ENCODE measurements at places on chromosomes 2 and 18.

- no peak for DNase-seq
Measured at GRCh38 chr2:40048506-40048905, 269.4 kb upstream of the THUMPD2 start.

GRCh38 chr2:204124140-204124750 lies 187.7 kb downstream of the ICOS start:
- DNase-seq, result no peak

DNA sequence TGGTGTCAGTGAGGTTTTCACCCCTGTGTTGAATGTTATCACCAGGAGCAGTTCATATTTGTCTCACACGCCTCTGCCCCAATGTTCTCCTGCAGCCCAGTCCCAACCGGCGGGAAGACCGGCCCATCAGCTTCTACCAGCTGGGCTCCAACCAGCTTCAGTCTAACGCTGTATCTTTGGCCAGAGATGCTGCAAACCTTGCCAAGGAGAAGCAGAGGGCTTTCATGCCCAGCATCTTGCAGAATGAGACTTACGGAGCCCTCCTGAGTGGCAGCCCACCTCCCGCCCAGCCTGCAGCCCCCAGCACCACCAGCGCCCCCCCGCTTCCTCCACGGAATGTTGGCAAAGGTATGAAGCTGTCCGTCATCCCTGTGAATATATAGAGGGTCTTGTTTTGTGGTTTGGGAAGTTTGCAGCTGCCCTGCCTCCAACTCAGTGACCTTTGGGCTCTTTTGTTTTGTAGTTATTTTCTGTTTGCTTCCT lies 35.1 kb downstream of the ITGB1BP1 start:
- DNase-seq, result no peak

GRCh38 chr2:88059979-88060906 lies 4.7 kb upstream of the KRCC1 start:
- peak; percentile 23 for DNase-seq

GRCh38 chr18:50642439-50642838 lies 82.6 kb downstream of the MAPK4 start:
- no peak for DNase-seq

DNA sequence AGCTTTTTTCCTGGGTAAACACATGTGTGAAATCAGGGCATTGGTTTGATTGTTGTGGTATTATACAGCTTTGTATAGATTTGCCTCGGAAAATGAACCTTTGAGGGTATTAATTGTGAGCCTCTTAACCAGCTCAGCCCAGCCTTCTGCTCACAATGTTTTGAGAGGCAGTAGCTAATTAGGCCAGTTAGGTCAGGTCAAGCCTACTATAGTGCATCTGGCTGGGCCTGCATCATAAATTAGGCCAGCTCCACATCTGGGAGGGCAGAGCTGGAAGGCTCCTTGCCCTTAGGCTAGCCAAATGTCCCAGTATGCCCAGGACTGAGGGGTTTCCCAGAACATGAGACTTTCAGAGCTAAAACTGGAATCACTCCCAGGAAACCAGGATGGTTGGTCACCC lies 43.0 kb downstream of the LRATD1 start:
- no peak for DNase-seq

- no peak for DNase-seq
Measured at GRCh38 chr2:4873364-4873763, 818.8 kb upstream of the SOX11 start.

- DNase-seq, result no peak
Measured at GRCh38 chr2:190678444-190679162, 29.7 kb downstream of the NAB1 start.

DNA sequence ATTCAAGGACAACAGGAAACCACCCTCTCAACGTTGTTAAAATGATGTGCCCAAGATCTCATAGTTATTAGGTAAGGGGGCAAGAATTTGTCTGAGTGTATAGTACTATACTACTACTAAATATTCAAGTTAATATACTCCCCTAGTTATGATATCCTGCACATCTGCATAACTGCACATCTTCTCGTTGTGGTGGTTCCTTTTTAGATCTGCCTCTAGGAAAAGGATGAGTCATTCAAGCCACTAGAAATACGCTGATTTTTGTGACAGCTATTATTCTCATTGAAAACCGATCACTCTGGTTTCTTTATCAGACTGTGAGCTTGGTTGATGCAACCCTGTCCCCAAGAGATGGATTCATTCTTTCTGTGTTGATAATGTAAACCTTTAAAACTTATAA lies 1067.0 kb upstream of the FANCL start:
- no peak for DNase-seq

DNA sequence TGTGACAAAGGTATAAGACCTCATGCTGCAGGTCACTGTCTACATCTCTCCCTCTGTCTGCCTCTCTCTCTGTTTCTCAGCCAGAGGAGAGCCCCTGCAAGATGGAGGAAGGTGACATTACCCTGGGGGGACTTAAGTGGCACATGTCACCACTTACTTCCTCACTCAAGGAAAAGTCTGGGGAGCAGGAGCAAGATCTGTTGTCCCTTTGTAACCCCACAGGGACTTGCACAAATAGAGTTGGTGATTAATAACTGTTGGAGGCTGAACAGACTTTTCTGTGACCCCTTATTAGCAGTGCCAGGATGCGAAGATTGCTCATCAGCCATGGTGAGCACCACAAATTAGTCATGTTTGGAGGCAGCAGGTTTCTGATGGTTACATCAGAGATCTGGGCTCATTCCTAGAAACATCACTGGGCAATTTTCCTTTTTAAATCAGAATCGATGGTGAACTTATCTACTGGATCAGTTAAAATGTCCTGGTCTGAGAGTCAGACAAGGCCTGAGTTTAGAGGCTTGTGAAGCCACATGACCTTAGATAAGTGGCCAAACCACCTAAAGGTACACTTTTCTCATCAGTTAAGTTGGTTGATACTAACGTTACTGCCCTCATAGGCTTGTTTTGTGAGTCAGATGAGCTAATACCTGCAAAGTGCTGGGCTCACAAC lies 81.2 kb upstream of the LTBP1 start:
- no peak for DNase-seq

- no peak for DNase-seq
Measured at GRCh38 chr18:36249392-36249791, 48.1 kb upstream of the FHOD3 start.

- no peak for DNase-seq
Measured at GRCh38 chr2:177183860-177184259, 28.7 kb upstream of the HNRNPA3 start.

DNA sequence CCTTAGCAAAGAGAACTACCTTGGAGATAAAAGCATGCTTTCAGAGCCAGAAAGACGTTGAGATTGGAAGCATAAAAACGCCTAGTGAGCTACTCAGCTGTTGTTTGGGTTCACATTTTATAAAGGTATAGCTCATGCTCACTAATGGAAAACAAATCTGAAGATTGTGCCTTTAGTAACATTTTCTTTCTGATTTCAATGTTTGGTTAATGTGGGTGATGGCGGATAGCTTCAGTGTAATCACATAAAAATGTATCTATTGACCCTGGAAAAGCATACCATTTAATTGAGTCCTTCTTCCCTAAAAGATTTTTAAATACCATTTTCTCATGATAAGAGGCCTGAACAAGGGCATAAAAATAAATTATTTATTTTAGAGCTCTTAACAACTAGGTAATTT lies 73.4 kb downstream of the DTNA start:
- no peak for DNase-seq

DNA sequence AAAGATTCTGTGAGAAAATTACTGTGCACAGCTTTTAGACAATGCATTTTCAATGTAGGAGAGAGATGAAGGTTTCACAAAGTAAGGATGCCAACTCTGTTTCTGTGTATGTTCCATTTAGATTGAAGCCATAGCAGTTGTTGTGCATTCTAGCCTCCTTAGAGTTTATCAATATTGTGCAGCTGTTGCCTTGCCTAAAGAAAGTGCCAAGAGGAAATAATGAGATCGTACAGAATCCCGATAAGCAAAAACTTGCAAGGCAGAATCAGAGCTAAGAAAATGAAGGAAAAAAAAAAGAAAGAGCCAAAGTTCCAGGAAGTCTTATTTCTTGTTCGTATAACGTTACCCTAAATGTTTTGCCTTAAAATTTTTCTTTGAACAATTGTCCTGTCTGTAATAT lies 965.0 kb downstream of the DCDC2C start:
- no peak for DNase-seq

DNA sequence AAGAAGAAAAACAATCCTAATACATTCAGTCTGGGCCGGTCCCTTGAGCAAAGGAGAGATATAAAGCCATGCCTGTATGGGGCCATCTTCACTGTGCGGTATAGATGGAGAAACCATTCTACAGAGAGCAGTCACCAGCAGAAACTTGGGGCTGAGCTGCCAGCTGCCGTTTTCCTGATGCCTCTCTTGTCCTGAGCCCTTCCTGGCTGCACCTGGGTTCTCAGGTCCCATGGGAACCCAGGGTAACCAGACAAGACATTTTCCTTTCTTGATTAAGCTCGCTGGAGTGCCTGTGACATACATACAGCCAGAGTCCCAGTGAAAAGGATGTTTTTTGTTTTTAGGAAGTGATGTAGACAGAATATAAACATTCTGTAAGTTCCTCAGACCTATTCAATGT lies 5.3 kb upstream of the METTL21A start:
- no peak for DNase-seq

GRCh38 chr18:57444301-57444759 lies 9.2 kb downstream of the ONECUT2 start:
- no peak for DNase-seq

DNA sequence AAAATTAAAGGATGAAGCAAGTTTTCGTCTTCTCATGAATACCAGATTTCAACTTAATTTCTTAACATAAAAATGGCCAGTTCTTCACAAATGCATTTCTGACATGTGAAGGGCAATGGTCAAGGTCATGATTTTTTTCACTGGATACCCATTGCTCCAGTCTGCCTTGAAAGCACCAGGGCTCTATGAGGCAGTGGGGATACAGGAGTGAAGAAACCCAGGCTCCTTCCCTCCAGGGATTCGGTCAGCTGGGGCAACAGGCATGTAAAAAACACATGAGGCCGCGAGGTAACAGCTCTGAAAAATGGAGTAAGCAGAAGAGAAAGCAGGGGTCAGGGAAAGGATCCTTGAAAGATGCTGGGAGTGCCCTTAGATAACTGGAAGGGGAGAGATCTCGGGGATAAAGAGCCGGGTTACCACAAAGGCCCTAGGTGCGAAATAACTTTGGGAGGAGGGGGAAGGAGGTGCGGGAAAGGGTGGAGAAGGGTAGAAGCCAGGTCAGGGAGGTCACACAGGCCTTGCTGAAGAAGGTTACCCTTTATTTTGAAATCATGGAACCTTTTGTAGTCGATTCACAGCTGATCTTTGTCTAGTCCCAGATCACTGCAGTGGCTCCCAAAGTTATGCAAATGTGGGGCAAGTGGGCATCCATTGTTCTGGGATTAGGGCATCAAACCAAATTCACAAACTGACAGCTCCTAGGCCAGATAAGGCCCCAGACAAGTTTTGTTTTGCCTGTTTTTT lies 5.2 kb upstream of the SPRED2 start:
- peak; percentile 84 for DNase-seq

GRCh38 chr2:172985139-172985892 lies 90.3 kb upstream of the MAP3K20 start:
- no peak for DNase-seq

GRCh38 chr18:44701227-44701626 lies 20.5 kb downstream of the SETBP1 start:
- DNase-seq, result no peak

DNA sequence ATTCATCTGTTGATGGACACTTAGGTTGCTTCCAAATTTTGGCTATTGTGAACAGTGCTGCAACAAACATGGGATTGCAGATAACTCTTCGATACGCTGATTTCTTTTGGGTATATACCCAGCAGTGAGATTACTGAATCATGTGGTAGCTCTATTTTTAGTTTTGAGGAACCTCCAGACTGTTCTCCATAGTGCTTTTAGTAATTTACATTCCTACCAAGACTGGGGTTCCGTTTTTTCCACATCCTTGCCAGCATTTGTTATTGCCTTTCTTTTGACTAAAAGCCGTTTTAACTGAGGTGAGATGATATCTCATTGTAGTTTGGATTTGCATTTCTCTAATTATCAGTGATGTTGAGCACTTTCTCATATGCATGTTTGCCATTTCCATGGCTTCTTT lies 200.3 kb downstream of the MBD5 start:
- DNase-seq, result no peak

- DNase-seq, result no peak
Measured at GRCh38 chr18:59646228-59646962, 50.8 kb downstream of the CCBE1 start.

DNA sequence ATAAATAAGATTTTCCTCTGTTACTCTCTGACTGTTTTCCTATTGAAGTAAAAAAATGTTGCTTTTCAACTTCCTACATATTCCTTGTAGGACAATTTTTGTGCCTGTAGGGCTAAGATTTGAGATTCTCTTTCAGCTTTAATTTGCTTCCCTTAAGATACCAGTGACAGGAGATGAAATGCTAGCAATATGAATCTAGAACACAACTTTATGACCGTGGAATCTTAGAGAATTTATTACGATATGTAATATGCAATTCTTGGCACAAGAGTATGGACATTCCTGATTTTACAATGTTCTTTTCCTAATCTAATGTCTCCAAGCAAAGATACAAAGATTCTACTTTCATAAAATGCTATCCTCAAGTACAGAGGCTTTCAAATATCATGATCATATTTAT lies 180.9 kb downstream of the KCNE4 start:
- no peak for DNase-seq

GRCh38 chr2:104849618-104850141 lies 4.2 kb upstream of the POU3F3 start:
- DNase-seq, result no peak

DNA sequence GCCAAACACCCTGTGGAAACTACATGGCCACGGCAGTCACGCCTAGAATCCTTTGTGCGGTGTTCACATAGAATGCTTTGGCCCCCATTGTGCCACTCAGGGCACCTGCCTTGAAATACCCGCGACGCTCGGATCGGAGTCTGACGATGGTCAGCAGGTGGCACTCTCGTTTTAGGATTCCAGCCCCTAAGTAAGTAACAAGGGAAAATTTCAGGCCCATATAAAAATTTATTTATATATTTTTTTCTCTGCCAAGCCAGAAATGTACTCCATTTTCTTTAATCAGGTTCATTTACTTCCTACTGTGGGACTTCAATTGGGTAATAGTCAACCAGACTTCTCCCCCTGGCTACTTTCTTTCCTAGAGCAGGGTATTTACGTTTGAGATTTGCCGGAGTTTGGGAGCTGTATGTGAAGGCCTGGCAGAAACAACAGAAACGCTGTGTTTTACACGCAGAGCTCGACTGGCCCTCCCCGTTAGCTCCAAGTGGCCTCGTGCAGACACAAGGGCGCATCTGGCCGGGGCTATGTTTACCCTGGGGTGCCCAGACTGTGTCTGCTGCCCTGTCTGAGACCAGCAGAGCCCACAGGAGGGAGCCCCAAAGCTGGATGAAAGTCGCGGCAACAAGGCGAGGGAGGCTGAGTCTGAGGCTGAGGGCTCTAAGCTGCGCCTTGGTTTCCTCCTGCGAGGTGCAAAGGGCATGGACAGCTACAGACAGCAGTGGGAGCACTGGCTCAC lies 41.6 kb downstream of the LRRC30 start:
- peak; percentile 63 for DNase-seq

GRCh38 chr2:137221797-137222492 lies 456.6 kb downstream of the THSD7B start:
- DNase-seq, result no peak

GRCh38 chr2:30098266-30099005 lies 48.4 kb upstream of the YPEL5 start:
- DNase-seq, result no peak

GRCh38 chr2:199693861-199694260 lies 157.1 kb downstream of the FTCDNL1 start:
- DNase-seq, result no peak

All from neuronal stem cell (in vitro differentiated cells).